ENCODE measurements at places on chromosomes 2 and 18. TPM values are rescaled to one million over a fixed set of nuclear protein-coding genes. Genes with fewer than 3 reads are reported as not detected.
A peak's percentile ranks its signal among the peaks of the same experiment; 100 is the strongest.

Gene MAPK4
- total RNA-seq, result 4.0 TPM

Gene RAB6C
- total RNA-seq, result 0.68 TPM

Gene LIMS2
- 246 TPM for total RNA-seq

Gene DSG4
- not detected for total RNA-seq

Gene MC4R
- not detected for total RNA-seq

Gene AOX1
- 69.9 TPM for total RNA-seq

Gene FRZB
- total RNA-seq, result 140 TPM

Gene FOXD4L1
- not detected for total RNA-seq

Gene IL37
- total RNA-seq, result not detected

Gene SDC1
- 9.6 TPM for total RNA-seq

DNA sequence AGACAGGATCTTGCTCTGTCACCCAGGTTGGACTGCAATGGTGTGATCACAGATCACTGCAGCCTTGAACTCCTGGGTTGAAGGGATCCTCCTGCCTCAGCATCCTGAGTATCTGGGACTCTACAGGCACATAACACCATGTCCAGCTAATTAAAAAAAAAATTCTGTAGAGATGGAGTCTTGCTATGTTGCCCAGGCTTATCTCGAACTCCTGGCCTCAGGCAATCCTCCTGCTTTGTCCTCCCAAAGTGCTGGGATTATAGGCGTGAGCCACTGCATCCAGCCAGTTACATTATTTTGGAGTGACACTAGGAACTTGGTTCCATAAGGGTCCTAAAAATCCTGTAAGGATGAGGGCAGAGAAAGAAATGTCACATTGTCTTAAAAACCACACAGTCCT, 89.1 kb upstream of the ZFP36L2 start:
- H3K27me3 ChIP-seq, result no peaks in the 10 kb centered on the region
- H3K27ac ChIP-seq, result no peak overlapping the region
- no peak overlapping the region for H3K4me3 ChIP-seq
- peaks cover 52% of the 10 kb centered on the region for H3K4me1 ChIP-seq
- DNase-seq, result no peak

DNA sequence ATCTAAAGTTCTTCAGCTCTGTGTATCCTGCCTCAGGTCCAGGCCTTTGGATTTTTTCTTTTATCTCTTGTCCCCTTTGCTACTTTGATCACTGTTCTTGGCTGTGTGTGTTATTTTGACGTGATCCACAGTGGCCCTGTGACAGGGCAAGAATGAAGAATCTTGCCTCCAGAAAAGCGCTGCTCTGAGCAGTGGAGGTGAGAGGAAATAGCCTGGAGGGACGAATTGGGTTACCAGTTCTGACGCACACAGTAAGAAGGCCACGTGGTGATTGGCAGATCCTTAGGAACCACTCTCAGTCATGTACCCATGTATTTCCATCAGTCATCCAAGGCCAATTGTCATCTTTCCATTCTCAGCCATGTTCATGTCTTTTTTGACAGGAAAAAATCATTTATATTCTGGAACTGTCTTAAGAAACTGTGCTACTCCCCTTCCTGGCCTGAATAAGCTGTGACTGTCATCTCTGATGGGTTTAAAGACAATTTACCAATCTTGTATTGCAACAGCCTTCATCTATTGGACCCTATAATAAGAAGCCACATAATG, 47.6 kb downstream of the MAPK4 start:
- no peak overlapping the region for H3K27ac ChIP-seq
- no peaks in the 10 kb centered on the region for H3K36me3 ChIP-seq
- no peak for DNase-seq
- no peak overlapping the region for H3K4me3 ChIP-seq

- H3K36me3 ChIP-seq, result no peaks in the 10 kb centered on the region
- no peak for DNase-seq
- H3K27me3 ChIP-seq, result no peaks in the 10 kb centered on the region
- no peak overlapping the region for H3K27ac ChIP-seq
- H3K4me1 ChIP-seq, result no peaks in the 10 kb centered on the region
- H3K4me3 ChIP-seq, result no peak overlapping the region
These were observed 25.9 kb upstream of the YES1 start for GRCh38 chr18:837922-838321.

DNA sequence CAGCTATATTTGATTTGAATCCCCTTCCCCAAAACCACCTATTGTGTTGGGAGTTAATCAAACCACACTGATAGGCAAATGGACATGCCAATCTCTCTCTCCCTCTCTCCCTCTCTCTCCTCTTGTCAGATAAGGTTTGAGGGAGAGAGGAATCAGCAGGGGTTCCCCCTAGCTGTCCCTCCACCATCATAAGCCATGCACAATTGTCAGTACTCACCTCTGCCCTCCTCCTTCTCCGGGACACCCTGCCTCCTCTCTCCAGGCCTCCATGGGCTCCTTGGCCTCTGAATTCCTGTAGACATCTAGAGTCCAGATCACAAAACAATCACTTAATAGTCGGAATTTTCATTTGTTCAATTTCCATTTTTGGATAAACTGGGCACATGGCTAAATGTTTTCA, 243.7 kb upstream of the RAB12 start:
- no peaks in the 10 kb centered on the region for H3K4me1 ChIP-seq
- no peaks in the 10 kb centered on the region for H3K27me3 ChIP-seq
- no peaks in the 10 kb centered on the region for H3K36me3 ChIP-seq
- no peak overlapping the region for H3K4me3 ChIP-seq

- no peak for DNase-seq
- no peaks in the 10 kb centered on the region for H3K36me3 ChIP-seq
- no peak overlapping the region for H3K4me3 ChIP-seq
- no peaks in the 10 kb centered on the region for H3K27me3 ChIP-seq
These were observed 207.7 kb downstream of the BCL2 start for GRCh38 chr18:63111671-63112402.

- H3K36me3 ChIP-seq, result peaks cover 36% of the 10 kb centered on the region
- peak overlapping the region; percentile 98 for H3K27ac ChIP-seq
- no peak for DNase-seq
- H3K27me3 ChIP-seq, result no peaks in the 10 kb centered on the region
These were observed 116.5 kb upstream of the MCFD2 start for GRCh38 chr2:47031909-47032668.

Measured in thoracic aorta (tissue), 2 donors.